ENCODE measurements at places on chromosomes 11 and 22.

GRCh38 chr11:75342231-75342918, 9.1 kb downstream of the ARRB1 start:
- DNase-seq, result no peak

DNA sequence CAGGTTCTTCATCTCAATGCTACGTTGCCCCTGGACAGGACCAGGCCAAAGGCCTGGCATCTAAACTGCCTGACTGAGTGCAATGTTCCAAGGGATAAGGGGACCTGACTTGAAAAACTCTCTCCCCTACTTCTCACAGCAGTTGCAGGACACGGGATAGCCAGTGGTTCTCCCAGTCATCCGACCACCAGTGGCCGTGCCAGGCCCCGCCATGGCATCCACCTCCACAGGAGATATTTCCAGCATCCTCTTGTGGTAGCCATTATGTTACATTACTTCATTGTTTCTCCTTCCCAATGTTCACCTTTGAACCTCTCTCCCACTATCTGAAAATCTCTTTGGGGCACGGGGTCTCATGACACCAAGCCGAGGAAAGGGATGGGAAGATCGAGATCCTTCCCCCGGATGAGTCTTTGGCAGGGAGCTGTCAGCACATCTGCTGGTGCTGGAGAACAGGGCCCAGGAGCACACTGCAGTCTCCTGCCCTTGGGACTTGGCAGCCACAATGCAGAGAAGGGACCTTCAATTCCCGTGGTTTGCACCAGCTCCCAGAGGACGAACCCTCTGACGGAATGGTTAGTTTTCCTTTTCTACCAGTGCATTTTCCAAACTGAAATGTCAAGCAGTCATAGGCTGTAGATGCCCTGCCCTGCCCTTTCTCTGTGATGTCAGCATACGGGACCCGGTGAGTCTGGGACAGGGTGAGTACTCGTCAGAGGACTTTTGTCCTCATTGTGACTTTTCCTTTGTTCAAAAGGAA, 121.2 kb downstream of the ETS1 start:
- no peak for DNase-seq

GRCh38 chr11:11028017-11028692, 170.3 kb upstream of the ZBED5 start:
- DNase-seq, result peak; percentile 48

GRCh38 chr11:109730669-109731068, 308.7 kb downstream of the C11orf87 start:
- no peak for DNase-seq

GRCh38 chr11:94747601-94748041, 20.5 kb upstream of the AMOTL1 start:
- DNase-seq, result no peak

- DNase-seq, result no peak
Observed at GRCh38 chr11:67465189-67465510, 3.9 kb downstream of the TMEM134 start.

- DNase-seq, result no peak
Observed at GRCh38 chr11:72529068-72529467, 94.7 kb upstream of the CLPB start.

DNA sequence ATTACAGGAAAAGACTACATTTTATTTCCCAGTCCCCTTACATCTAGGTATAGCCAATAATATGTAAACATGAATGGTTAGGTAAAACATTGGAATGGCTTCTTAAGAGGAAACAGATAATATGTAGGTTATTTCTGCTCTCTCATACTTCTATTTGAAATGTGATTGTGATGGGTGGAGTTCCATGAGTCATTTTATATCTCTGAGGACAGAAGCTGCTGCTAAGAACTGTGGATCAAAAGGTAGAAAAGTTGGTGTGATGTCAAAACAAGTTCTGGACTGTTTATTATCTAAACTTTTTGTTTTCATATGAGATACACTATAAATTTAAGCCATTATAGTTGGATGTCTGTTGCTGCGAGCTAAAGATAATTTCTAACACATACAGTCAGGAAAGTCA, 799.4 kb upstream of the TENM4 start:
- no peak for DNase-seq

- DNase-seq, result no peak
Observed at GRCh38 chr22:30413745-30414524, 11.6 kb upstream of the MTFP1 start.

DNA sequence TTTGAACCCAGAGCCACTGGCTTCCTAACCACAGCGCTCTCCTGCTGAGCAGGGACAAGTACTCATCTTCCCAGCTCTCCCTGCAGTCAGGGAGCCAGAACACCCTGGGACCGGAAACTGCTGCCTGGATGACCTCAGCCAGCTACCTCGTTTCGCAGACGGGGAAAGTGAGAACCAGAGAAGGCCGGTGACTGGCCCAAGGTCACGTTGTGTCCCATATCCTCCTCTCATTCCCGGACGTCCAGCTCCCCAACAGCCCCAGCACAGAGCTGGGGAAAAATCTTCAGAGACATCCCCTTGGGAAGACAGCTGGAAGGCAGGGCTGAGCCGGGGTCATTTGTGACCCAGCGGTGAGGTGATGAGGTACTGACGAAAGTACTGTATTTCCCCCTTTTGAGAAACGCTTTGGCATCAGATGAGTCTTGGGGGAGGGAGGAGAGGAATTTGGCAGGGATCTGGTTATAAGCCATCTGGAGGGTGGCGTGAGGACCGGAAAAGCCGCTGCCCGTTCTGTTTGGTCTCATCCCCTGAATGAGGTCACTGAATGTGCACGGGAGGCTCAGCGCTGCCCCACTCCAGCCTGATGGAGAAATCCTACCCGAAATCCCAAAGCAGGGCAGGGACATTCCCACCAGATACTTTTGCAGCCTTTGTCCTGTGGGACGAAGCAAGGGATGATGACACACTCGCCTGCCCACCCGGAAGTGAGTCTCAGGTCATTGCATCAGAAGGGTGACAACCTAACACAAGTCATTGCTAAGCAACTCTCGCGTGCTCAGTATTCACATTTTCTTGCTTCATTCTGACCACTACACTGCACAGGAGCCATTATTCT, 41.1 kb downstream of the LIF start:
- no peak for DNase-seq

- DNase-seq, result no peak
Observed at GRCh38 chr22:31230871-31231621, 18.9 kb downstream of the LIMK2 start.

- no peak for DNase-seq
Observed at GRCh38 chr11:44010789-44011251, 37.0 kb upstream of the ACCSL start.

DNA sequence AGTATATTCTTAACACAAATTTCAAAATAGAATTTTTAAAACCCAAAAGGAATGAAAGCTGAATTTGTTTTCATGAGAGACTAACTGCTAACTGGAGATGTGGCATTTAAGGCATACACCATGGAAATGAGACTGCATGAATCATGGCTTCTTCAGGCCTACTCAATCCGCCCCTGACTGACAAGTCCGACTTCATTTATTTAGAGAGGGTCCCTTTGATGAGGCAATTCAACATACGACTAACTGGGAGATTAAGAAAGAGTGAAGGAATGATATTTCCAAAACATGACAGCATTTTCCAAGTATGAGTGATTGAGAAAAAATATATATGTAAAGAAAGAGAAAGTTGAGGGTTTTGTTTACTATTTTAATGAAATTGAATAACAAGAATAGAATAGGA, 720.1 kb downstream of the DLG2 start:
- no peak for DNase-seq

DNA sequence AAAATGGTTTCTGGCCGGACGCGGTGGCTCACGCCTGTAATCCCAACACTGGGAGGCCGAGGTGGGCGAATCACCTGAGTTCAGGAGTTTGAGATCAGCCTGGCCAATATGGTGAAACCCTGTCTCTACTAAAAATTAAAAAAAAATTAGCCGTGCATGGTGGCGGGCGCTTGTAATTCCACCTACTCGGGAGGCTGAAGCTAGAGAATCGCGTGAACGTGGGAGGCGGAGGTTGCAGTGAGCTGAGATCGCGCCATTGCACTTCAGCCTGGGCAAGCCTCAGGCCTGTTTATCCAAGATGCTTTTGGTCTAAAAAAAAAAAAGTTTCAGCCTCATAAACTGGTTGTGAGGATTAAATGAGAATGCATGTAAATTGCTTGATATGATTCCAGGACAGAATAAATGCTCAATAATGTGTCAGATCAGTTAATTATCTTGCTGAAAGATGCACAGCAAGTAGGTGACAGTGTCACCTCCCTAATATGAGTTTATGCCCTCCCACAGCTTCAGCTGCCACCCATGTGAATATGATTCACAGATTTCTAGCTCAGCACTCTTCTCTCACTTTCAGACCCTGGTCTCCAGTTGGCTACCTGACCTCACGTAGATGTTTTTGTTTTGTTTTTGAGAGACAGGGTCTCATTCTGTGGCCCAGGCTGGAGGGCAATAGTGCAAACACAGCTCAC, 1.1 kb upstream of the ALG8 start:
- no peak for DNase-seq

DNA sequence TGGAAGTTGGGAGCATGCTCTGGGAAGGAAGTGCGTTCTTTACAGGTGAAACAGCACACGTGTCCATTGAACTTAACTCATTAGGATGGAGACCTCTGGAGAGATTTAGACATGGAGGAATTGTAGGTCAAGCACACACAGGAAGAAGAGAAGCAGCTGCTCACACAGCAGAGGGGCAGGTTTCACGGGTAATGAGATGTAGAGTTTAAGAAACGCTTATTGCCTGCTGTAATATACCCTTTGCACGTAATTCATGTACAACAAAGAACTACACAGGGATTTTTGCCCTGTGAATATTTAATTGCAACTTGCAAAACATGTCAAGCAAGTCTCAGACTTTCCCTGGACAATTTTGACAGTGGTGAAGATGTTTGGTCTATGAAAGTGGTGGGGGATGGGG, 508.0 kb downstream of the OPCML start:
- no peak for DNase-seq

DNA sequence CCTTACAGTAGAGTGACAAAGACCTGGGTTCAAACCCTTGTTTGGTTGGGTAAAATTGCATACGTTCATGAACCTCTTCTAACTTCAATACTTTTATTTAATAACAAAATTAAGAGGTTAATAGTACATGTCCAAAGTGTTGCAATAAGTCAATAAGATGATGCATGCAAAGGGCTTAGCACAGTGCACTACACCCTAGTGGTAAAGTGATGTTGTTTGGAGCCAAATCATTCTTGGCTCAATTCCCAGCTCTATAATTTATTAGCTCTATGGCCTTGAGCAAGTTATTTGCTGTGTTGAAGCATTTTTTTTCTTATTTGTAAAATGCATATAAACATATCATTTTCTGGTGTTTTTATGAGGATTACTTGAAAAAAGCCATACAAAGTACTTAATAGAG, 945.3 kb downstream of the LRRC4C start:
- peak; percentile 35 for DNase-seq

DNA sequence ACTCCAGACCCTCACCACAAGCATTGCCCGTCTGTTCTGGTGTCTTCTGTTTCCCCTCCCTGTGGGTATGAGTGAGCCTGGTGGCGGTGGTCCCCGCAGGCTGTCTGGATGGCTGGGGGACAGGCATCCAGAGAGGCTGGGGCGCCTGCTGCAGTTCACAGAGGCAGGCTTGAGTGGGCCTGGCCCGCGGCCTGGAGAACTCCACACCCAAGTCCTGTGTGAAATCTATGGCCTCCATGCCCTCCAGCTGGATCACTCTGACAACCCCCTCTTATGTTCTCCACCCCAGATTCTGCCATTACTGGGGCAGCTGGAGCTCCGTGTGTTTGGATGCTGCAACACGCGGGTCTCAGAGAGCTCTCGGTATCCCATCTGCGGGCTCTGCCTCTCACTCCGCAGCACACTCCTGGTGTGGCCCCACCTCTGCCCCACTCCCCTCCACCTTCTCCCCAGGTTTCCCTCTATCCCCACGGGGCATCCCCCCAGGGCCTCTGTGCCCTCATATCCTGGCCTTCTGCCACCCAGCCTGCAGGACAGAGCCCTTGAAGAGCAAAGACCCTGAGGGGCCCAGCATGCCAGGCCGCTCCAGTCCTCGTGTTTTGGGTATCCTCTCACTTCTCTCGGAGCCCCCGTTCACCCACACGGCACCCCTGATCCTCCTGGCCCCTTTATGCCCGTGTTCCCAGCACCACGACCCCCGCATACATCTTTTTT, 31.3 kb downstream of the LRRC74B start:
- DNase-seq, result no peak

GRCh38 chr11:118046964-118047700, 29.7 kb upstream of the TMPRSS4 start:
- DNase-seq, result no peak

DNA sequence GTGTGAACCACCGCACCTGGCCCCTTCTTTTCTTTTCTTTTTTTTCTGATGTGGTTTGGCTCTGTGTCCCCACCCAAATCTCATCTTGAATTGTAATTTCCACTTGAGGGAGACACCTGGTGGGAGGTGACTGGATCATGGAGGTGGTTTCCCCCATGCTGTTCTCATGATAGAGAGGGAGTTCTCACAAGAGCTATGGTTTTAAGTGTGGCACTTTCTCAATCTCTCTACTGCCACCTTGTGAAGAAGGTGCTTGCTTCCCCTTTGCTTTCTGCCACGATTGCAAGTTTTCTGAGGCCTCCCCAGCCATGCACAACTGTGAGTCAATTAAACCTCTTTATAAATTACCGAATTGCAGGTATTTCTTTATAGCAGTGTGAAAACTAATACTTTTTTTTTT, 4.9 kb upstream of the TCN2 start:
- DNase-seq, result no peak

Data from NCI-H345 (cell line).